Activated naive CD8-positive, alpha-beta T cell treated with anti-CD3 and anti-CD28 coated beads, Interleukin-2, amount 50 U/mL, for 24 hours (primary cell): ENCODE measurements at places on chromosomes 7 and 10.

DNA sequence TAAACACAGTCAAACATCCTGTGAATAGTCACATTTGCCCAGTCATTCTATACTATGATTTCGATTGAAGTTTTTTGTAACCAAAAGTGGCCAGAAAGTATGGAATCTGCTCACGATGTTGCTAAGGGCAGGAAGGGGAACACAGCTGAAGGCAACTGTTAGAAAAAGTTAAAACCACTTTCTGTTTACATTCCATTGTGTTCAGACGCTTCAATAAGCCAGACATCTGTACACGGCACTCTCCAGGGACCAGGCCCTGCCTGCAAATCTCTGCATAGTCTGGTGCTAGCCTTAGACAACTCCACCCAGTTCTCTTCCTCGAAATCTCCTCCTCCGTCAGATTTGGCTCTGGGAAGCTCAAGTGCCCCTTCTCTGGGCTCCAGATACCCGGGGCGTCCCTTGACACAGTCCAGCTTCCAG is 17.1 kb upstream of the TMEM120A start:
- no peak for DNase-seq

DNA sequence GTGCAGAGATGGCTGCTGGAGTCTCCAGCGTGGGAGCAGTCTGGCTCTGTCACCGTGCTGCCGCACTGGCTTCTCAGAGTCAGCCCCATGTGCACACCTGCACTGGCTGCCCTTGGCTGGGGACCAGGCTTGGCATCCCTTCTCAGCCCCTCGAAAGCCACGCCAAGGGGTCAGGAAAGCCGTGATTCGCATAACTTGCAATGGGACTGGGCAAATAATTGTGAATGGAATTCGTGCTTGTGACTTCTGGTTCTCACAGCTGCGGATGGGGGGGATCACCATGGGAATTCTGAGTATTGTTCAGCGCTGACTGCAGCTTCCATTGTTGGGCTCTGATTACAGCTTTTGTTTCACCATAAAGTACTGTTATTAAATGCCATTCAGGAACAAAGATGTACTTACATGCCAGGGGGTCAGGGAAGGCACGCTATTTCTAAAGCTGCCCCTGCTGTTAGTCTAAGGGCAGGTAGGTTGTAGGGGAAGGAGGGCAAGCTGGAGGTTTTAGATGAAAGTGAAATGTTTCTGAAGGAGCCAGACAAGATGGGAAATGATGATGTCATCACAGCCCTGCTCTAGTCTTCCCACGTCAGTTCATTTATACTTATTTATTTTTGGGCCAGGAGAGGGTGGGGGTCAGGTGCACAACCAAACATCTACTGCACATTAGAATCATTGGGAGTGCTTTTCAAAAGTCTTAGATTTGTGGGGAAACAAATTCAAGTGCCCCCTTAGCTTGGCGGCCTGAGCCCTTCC is 5.8 kb upstream of the PLEKHA1 start:
- DNase-seq = no peak

DNA sequence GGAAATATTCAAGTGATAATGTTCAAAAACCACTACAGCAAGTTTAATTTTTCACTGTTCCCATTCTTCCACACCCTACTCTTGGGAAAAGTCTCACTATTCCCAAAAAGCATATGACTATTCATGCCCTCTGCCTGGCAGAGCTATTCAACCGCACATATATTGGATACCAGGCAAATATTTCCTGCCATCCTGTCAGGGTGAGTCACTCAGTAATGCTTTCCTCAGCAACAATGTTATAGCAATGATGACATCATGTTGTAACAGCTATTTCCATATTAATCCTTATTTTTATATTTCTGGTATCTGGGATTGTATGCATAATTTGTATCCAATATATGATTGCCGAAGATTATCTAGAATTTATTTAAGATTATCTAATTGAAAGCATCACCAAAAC is 114.0 kb upstream of the PLXDC2 start:
- DNase-seq = no peak

DNA sequence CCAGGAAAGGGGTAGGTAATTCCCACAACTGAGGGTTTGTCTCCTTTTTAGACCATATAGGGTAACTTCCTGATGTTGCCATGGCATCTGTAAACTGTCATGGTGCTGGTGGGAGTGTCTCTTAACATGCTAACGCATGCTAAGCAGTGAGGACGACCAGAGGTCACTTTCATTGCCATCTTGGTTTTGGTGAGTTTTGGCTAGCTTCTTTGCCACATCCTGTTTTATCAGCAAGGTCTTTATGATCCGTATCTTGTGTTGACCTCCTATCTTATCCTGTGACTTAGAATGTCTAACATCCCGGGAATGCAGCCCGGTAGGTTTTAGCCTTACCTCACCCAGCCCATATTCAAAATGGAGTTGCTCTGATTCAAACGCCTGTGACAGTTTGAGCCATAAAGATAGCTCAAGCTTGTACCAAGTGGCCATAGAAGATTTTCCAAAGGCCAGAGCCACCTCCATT is 176.0 kb upstream of the NAMPT start:
- no peak for DNase-seq

GRCh38 chr10:130003787-130004613 is 39.9 kb upstream of the EBF3 start:
- no peak for DNase-seq

DNA sequence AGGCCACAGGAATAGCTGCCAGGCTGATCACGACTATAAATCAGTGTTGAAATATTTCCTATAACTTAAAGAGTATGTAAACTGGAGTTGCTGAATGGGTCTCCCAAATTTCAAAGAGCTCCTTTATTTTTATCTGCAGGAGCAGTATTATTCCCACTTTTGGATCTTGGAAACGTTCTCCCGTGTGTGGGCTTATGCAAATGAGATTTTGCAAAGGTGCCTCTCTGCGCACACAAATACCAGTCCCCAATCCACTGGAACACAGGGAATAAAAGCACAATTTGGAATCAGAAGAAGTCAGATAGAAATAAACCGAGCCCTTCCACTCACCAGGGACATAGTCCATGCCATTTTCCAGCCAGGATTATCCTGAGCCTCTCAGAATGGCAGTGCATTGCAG is 350.2 kb upstream of the CELF2 start:
- no peak for DNase-seq

DNA sequence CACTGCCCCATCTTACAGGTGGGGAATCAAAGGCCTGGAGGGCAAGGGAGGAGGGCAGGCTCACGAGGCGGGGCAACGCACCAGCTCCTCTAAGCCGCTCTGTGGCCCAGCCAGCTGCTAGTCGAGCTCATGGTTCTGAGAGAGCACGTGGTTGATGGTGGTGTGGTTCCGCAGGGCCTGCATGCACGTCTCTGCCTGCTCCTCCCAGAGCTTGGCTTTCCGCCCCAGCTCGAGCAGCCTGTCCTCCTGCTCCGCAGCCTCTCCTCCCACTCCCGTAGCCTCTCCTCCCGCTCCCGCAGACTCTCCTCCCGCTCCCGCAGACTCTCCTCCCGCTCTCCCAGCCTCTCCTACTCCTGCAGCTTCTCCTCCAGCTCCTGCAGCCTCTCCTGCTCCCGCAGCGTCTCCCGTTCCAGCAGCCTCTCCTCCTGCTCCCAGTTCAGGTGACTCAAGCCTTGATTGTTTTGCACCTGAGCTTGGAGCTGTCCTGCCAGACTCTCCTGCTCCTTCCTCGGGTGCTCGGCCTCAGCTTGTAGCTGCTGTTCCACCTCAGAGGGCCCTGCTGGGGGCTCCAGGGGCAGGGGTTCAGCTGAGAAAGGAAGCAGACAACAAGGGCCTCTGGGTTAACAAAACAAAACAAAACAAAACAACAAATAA is 19.1 kb upstream of the MTPAP start:
- no peak for DNase-seq

- DNase-seq = no peak
Measured at GRCh38 chr7:41277561-41277960, 425.3 kb downstream of the INHBA start.

DNA sequence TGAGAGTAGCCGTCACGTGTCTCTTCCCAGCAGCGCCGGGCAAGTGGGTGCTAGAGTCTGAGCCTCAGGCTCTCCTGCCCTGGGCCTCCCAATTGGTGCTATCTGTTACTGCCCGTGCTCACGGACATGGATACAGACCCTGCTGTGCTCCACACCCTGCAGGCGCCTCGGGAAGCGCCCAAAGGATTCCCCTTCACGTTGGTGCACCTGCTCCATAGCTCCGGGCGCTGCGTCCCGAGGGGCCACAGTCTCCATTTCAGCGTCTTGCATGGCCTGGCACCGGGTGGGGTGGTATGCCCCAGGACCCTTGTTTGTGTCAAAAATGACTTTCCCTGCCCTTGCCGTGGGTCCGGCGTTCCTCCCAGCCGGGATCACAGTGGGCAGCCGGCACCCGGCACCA is 13.8 kb upstream of the ZNF212 start:
- DNase-seq = no peak

GRCh38 chr7:116598278-116598677 is 73.4 kb downstream of the CAV1 start:
- DNase-seq = no peak

GRCh38 chr7:4807598-4808016 is 32.2 kb downstream of the AP5Z1 start:
- DNase-seq = no peak

DNA sequence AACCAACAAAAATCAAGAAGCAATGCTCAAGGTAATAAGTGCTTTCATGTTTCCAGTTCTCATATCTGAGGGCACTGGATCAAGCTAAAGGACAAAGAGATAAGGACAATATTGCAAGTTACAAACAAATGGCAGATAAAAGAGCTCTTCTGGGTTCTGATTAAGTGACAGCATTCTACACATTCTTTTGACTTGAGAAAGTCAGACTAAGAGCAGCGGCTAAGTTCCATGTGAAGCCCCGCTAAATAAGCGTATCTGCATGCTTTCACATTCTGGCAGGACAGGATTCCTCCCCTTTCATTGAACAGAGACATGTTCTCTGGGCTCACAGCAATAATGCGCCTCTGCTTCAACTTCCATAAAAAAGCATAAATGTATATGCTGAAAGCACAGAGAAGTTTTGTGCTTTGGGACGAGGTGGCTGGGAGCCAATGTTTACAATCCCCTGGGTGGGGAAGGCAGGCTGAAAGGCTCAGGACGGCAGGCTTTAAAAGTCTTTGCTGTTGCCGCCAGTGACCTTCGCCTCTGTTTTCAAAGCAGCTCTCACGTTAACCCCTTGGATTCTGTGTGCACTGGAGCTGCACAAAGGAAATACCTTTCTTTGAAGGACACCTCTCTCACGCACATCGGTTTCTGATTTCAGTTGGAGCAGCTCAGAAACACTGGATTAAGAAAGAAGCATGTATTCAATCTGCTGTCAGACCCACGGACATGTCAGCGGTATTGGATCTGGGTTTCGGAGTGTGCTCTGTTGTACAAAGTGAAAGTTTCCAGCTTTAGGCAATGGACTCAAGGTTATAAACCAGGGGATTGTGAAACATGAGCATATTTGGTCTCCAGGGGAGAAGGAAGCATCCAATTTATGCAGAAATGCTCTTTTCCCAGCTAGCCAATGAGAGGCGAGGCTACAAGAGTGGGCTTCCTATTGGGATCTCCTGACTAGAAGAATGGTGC is 105.4 kb upstream of the FAM133B start:
- DNase-seq = no peak

DNA sequence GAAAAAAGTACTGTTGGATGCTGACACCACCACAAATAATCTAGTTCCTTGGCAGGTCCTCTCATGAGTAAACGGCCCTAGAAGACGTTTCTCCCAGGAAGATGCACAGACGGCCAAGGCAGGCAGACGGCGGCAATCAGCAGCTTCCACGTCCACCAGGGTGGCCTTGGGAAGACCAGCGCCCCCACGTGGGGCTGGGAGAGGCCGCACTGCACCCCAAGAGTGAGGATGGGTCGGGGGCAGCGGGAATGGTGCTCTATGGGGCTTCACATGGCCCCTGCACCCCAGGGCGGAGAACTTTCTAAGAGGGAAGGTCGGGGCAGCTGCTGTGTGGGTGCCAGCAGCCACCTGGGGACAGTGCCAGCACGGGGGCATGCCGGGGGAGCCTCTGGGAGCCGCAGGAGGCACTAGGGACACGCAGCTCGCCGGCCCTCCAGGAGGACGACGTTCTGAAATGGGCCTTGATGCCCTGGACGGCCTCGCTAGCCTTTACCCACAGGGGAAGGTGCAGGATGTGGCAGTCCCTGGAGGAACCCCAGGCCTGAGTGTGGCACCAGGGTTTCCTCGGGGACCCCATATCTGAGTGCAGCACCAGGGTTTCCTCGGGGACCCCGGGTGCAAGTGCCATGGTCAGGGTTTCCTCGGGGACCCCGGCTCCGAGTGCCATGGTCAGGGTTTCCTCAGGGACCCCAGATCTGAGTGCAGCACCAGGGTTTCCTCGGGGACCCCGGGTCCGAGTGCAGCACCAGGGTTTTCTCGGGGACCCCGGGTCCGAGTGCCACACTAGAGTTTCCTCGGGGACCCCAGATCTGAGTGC is 539.9 kb downstream of the DNAJB6 start:
- DNase-seq = no peak

DNA sequence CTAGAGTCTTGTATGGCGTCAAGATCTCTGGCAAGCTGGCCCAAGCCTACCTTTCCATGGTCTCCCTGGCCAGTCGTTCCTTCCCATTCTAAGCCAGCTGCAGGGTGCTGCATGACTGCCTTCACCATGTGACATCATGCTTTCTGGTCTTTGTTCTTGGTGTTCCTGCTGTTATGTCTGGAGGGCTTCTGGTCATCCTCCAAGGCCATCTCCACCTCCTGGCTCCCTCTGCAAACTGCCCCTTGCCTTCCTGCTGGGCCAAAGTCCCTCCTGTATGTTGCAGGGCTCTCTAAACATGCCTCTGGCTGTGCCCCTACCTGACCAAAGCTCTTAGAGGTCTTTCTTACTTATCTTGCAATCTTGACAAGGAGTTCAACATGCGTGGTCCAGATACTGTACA is 44.4 kb upstream of the SHH start:
- DNase-seq = no peak

- DNase-seq = no peak
Measured at GRCh38 chr7:18756378-18757050, 261.0 kb downstream of the HDAC9 start.

DNA sequence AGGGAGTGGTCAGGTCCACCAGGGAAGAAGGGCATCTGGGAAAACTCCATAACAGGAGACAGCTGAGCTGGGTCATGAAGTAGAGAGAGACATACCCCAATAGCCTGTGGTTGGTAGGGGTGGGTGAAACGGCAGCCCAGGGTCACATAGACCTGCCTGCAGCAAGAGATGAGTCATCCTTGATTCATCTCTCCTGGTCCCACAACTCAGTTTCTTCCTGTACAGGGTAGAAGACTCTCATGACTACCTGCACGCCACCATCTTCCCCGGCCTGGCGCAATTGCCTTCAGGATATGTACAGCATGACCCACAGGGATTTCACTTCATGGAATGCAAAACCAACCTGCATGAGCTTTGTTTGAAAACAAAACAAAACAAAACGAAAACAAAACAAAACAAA is 45.1 kb upstream of the ADAM12 start:
- DNase-seq = no peak
